ENCODE measurements at places on chromosomes 6 and 20. TPM values are rescaled to one million over a fixed set of nuclear protein-coding genes. Genes with fewer than 3 reads are reported as not detected.

The CALHM6 gene
- 0.68 TPM for total RNA-seq

The SNAI1 gene
- total RNA-seq: 7.0 TPM

The SLC2A10 gene
- total RNA-seq: 9.9 TPM

The RAB23 gene
- total RNA-seq: 18.6 TPM

The DCDC2 gene
- 0.57 TPM for total RNA-seq

The PTGIS gene
- 18.9 TPM for total RNA-seq

The TSBP1 gene
- not detected for total RNA-seq

The NINL gene
- 29.2 TPM for total RNA-seq

The ZDHHC14 gene
- 1.7 TPM for total RNA-seq

The CFAP206 gene
- not detected for total RNA-seq

The PAK1IP1 gene
- 44.8 TPM for total RNA-seq

Data from H9 (cell line).